Effector memory CD8-positive, alpha-beta T cell (primary cell): ENCODE measurements at places on chromosomes 13 and 19.

DNA sequence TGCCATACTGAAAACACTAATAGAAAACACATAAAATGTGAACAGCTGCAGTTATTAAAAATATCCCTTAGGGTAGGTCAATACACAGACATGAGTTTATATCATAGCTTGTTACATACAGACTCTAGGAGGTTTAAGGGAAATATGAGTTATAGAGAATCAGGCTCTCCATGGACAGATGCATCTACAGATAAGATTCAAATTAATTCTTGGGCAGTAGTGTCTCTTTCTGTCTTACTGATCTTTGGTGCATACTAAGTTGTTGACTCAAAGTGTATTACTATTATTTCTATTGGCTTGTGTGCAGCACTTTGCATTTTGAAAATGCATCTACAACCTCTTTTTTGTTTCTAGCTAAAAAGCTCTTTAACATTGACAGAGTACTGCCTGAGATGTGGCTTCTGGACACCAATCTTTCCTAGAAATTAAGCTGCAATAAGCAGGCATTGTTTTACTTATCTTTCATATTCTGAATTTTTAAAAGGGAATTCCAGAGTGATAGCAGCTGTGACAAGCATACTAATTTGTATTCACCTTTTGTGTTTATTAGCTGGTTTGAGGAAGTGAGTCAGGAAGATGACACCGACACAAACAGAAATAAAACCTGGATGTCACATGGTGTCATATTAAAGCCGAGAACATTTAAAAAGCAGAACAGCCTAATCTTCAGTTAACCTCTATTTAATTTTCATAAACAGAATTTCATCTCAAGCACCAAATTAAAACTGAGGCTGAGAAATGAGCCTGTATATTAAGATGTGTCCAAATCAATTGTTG lies 399.0 kb downstream of the PCDH9 start:
- H3K27ac ChIP-seq = no peak overlapping the region
- H3K4me1 ChIP-seq = no peaks in the 10 kb centered on the region

DNA sequence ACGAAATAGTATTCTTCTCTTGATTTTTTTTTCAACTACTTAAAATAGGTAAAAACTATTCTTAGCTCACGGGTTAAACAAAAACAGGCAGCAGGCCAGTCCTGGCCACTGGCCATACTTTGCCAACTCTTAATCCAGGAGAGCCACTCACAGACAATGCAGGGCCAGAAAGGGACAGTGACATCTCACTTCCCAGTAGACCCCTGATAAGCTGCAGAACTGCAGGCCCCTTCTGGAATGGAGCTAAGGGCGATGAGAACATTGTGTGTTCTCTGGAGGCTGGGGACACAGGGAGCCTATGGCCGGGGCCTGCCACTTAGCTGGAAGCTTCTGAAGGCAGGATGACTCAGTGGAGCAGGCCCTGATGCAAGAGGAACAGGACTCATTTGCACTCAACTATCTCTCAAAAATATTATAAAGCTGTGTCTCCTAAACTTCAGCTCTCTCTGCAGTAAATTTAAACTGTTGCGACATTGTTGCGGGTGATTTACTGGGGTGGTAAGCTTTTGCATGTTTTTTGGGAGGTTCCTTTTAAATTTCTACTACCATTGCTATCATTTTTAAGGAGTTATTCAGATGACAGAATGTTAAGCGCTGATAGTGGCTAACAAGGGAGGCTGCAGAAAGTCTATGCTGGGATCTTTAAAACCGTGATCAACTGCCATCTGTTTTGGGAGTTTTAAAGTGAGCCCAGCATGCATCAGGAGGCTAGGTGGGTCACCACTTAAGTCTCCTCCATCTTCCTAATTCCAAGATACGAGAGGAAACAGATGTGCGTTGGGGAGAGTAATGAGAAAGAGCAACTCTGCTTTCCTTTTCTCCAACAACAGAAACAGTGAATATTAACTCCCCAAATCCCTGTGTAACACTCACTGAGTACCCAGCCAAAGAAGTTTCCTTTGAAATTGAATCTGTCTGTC lies 33.2 kb upstream of the KATNAL1 start:
- no peaks in the 10 kb centered on the region for H3K27me3 ChIP-seq
- H3K36me3 ChIP-seq = no peaks in the 10 kb centered on the region
- H3K27ac ChIP-seq = no peak overlapping the region
- no peak overlapping the region for H3K4me3 ChIP-seq

- no peaks in the 10 kb centered on the region for H3K4me1 ChIP-seq
- no peak for DNase-seq
- no peak overlapping the region for H3K4me3 ChIP-seq
These were observed 162.5 kb downstream of the KCTD12 start for GRCh38 chr13:76723551-76724232.

DNA sequence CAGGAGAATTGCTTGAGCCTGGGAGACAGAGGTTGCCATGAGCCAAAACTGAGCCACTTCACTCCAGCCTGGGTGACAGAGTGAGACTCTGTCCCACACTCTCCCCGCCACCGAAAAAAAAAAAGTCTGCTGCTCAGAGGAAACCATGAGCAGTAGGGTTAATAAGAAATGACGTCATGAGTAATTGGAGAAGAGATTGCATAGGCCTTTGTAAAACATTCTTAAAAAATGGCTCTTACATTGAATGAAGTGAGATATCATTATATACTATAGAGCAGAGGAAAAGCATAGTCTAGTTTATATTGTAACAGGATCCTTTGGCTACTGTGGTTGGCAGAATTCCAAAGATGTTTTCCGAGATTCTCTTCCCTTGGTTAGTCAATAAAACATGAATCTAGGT lies 228.2 kb downstream of the PCDH20 start:
- no peaks in the 10 kb centered on the region for H3K4me1 ChIP-seq
- H3K36me3 ChIP-seq = no peaks in the 10 kb centered on the region
- no peaks in the 10 kb centered on the region for H3K27me3 ChIP-seq
- H3K27ac ChIP-seq = no peak overlapping the region

DNA sequence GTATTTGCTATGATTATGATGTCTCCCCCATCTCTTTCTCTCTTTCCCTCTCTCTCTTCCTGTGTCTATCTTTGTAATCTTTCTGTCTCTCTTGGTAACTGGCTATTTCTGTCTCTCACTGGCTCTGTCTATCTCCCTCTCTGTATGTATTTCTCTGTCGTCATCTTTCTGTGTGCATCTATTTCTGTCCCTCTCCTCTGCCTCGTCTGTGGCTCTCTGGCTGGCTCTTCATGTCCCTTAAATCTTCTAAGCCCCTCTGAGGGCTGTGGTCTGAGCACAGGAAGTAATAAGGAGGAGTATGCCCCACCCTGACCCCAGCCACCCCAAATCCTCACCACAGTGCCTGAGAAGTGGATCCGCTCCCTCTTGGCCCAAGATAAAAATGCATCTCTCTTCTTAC lies 104.4 kb downstream of the DNAJC15 start:
- no peak overlapping the region for H3K4me3 ChIP-seq
- peaks cover 6% of the 10 kb centered on the region for H3K4me1 ChIP-seq
- no peak for DNase-seq
- no peaks in the 10 kb centered on the region for H3K27me3 ChIP-seq
- H3K27ac ChIP-seq = no peak overlapping the region
- H3K36me3 ChIP-seq = no peaks in the 10 kb centered on the region

GRCh38 chr13:20819715-20820114 lies 46.0 kb upstream of the EEF1AKMT1 start:
- DNase-seq = no peak
- H3K27ac ChIP-seq = no peak overlapping the region

DNA sequence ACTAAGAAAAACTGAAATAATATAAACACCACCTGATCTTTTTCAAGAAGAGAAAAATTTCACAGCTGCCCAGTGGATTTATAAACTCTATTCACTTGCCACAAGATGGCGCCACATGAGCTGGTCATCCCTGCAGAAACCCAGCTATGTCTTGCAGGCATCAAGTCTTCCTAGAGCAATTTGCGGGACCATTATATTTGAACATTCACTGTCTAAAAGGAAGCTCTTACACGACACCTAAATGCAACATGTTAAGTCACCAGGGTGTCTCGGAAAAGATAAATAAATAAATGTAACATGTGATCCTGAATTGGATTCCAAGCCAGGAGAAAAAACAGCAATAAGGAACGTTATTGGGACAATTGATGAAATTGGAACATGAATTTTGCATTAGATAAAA lies 20.3 kb upstream of the AKT2 start:
- no peak overlapping the region for H3K4me3 ChIP-seq
- H3K4me1 ChIP-seq = no peaks in the 10 kb centered on the region
- H3K36me3 ChIP-seq = no peaks in the 10 kb centered on the region
- no peaks in the 10 kb centered on the region for H3K27me3 ChIP-seq

- no peak for DNase-seq
- H3K4me1 ChIP-seq = no peaks in the 10 kb centered on the region
These were observed 1120.0 kb upstream of the ATXN8OS start for GRCh38 chr13:68987585-68987984.

DNA sequence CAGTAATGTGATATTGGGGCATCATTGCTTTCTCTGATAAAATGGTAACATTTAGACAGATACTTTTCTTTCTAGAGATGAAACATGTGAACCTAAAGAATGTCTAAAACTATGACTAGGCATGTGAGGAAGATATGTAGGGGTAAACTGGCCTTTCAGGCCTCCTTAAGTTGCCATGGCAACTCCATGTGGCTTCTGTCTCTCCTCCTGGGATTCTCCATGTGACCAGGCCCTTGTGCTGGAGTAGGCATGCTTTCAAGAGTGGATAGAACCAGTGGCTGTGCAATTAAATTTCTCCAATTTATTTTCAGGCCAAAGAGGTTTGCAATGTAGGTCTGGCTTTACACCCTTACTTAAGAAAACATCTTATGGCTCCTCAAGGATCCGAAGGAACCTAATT lies 130.8 kb downstream of the OLFM4 start:
- no peak for DNase-seq
- no peaks in the 10 kb centered on the region for H3K4me1 ChIP-seq
- H3K36me3 ChIP-seq = no peaks in the 10 kb centered on the region
- no peaks in the 10 kb centered on the region for H3K27me3 ChIP-seq
- no peak overlapping the region for H3K4me3 ChIP-seq

- H3K4me1 ChIP-seq = peaks cover 4% of the 10 kb centered on the region
- H3K27ac ChIP-seq = no peak overlapping the region
- H3K4me3 ChIP-seq = no peak overlapping the region
- DNase-seq = no peak
- H3K27me3 ChIP-seq = no peaks in the 10 kb centered on the region
These were observed 66.1 kb downstream of the RFX2 start for GRCh38 chr19:6044056-6044805.

DNA sequence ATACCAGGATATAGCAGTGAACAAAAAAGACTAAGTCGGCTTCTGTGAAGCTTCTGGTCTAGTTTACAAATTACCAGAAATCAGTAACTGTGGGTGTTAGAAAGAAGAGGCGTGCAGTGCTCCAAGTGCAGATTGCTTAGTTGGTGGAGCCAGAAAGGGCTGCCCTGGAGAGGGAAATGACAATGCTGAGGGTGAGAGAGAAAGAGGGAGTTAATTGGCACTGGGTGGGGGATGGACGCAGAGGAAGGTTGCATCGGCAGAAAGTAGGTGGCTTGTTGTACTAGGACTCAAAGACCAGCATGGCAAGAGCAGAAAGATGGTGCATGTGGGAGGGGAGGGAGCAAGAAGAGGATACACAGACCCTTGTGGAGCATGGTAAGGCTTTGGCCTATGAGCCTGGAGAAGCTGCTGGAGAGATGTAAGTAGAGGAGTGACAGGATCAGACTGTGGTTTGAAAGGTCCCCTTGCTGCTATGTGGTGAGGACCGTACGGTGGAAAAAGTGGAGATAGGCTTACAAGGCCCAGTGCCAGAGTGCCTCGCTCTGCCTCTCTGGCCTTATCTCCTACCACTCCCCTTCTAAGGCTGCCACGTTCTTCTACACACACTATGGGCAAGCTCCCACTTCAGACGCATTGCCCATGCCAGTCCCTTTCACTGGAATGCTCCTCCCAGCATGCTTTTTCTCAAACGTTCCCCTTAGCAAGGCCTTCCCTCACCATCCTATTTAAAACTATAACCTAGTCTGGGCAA lies 13.5 kb downstream of the SMG9 start:
- peaks cover 21% of the 10 kb centered on the region for H3K4me1 ChIP-seq
- no peak for DNase-seq
- no peak overlapping the region for H3K4me3 ChIP-seq

DNA sequence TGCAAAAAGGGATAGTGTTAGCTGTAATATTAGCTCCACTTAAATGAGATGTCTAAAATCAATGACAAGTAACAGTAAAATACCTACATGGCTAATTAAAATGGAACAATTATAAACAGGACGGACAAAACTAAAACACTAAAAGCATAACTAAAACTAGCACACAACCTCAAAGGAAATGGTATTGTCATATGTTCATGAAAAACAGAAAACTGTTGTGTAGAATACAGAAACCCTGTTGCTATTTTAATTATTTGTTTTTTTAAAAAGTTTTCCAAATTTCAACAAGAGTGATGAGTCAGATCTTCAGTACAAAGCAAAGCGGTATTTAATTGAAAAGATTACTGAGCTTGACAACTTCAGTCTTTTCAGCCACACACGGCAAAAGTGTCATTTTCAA lies 4.2 kb downstream of the RCBTB2 start:
- no peaks in the 10 kb centered on the region for H3K27me3 ChIP-seq
- peaks cover 51% of the 10 kb centered on the region for H3K4me1 ChIP-seq
- peak overlapping the region; percentile 79 for H3K27ac ChIP-seq
- peak overlapping the region; percentile 52 for H3K4me3 ChIP-seq

GRCh38 chr13:44413095-44413494 lies 39.5 kb downstream of the SERP2 start:
- no peak overlapping the region for H3K4me3 ChIP-seq
- H3K36me3 ChIP-seq = no peaks in the 10 kb centered on the region
- peaks cover 38% of the 10 kb centered on the region for H3K27me3 ChIP-seq
- no peak overlapping the region for H3K27ac ChIP-seq
- H3K4me1 ChIP-seq = no peaks in the 10 kb centered on the region

DNA sequence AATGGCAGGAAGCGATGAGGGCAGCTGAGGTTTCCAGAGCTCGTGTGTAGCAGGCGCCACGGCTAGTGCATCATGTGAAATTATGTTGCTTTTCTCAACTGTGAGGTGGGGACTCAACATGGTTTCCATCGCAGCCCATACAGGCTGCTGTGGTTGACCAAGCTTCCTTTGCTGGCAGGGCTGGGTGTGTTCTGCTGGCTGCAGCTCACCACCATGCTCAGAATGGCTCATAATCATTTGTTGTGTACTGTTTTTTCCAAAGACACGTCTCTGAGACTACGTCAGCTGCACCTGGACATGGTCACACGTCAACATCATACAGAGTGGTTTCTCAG lies 16.1 kb upstream of the RASA3 start:
- H3K36me3 ChIP-seq = peaks cover 21% of the 10 kb centered on the region

- H3K27me3 ChIP-seq = no peaks in the 10 kb centered on the region
- no peaks in the 10 kb centered on the region for H3K4me1 ChIP-seq
- no peak overlapping the region for H3K27ac ChIP-seq
- H3K4me3 ChIP-seq = no peak overlapping the region
These were observed 23.5 kb upstream of the CCL25 start for GRCh38 chr19:8028951-8029491.
